ENCODE measurements at places on chromosomes 12 and 14.

DNA sequence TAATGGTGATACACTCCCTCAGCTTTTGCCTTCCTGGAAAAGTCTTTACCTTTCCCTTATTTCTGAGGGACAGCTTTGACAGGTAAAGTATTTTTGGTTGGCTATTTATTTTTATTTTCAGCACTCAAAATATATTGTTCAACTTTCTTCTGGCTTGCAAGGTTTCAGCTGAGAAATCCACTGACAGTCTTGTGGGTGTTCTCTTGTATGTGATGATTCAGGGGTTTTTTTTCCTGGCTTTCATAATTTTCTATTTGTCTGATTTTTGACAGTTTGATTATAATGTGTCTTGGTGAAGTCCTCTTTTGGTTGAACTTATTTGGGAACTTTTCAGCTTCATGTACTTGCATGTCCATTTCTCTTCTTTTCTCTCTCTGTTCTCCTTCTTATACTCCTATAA, 73.7 kb upstream of the OTOGL start:
- no peak for DNase-seq

GRCh38 chr14:21105095-21105494, 4.2 kb downstream of the TMEM253 start:
- no peak for DNase-seq

GRCh38 chr14:64115401-64115800, 178.8 kb downstream of the ESR2 start:
- no peak for DNase-seq

DNA sequence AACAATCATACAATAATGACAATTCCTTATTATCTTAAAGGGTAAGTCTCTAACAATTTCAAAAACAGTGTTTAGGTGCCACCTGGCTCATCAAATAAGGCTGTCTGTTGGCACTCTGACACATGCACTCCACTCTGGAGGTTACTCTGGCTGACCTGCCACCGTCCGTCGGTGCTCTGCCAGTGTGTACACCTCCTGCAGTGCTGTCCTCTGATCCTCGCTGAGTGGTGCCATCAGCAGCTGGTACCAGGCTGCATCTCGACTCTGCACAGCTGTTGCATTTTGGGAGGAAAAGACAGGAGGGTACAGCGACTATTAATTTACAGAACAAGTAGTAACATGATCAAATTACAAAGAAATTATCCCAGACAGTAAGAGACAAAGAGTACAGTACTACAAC, 63.9 kb downstream of the IPO8 start:
- DNase-seq: no peak

GRCh38 chr12:132225214-132225613, 81.0 kb downstream of the NOC4L start:
- no peak for DNase-seq
